CD4-positive, alpha-beta T cell treated with Interleukin-2 at 100 ng/mL for 4 hours (primary cell): ENCODE measurements at places on chromosomes 13 and 19.

GRCh38 chr13:97220151-97220900 is 1.8 kb upstream of the MBNL2 start:
- no peak for DNase-seq

DNA sequence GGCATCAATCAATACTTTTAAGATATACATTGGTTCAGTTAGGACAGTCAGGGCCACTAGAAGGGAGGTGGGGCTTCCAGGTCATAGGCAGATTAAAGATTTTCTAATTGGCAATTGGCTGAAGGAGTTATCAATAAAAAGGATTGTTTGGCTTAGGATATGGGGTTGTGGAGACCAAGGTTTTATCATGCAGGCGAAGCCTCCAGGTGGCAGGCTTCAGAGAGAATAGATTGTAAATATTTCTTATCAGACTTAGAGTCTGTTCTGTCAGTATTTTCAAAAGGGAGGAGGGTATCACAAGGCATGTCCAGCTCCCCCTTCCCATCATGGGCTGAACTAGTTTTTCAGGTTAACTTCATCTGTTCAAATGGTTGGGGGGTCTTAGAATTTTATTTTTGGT is 77.4 kb upstream of the FARP1 start:
- DNase-seq = no peak

GRCh38 chr19:55189403-55189835 is 9.3 kb upstream of the SYT5 start:
- DNase-seq = no peak

GRCh38 chr13:21501686-21502085 is 42.6 kb upstream of the ZDHHC20 start:
- no peak for DNase-seq

GRCh38 chr13:99415014-99415650 is 86.1 kb upstream of the TM9SF2 start:
- DNase-seq = no peak

- DNase-seq = no peak
These were observed 25.2 kb upstream of the HIF3A start for GRCh38 chr19:46271481-46272197.

DNA sequence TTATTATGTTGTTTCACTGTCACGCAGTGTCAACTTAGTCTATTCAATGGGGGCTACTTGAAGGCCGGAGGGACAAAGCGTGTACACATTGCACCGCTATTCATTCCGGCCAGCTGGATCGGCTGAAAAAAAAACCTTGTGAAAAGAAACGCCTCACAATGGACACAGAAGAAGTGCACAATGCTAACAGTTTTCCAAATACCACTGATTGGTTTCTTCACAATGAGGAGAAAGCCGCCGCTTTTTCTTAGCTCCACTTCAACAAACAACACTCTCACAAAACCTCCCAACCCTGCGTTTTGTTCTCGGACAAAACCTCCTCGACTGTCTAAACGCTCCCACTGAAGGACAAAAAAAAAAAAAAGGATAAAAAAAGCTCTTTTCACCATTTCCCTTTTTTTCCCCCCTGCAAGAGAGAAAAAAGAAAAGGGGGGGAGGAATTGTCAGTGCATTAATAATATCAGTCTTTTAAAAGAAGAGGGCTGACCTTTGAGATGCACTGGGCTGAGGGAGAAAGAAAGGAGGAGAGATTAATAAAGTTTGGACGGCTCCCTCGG is 5.4 kb downstream of the SOX21 start:
- DNase-seq = no peak

DNA sequence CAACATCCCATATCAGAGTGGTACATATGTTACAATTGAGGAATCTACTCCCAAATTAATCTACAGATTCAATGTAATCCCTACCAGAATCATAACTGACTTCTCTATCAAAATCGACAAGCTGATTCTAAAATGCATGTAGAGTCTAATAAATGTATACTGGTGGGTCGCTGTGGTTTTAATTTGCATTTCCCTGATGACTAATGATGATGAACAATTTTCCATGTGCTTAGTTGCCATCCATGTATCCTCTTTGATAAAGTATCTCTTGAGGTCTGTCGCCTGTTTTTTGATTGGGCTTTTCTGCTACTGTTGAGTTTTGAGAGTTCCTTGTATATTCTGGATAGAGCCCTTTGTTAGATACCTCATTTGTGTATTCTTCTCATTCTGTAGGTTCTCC is 43.8 kb downstream of the KLF12 start:
- DNase-seq = peak; percentile 19

- no peak for DNase-seq
These were observed 19.5 kb downstream of the COMP start for GRCh38 chr19:18771328-18772242.

DNA sequence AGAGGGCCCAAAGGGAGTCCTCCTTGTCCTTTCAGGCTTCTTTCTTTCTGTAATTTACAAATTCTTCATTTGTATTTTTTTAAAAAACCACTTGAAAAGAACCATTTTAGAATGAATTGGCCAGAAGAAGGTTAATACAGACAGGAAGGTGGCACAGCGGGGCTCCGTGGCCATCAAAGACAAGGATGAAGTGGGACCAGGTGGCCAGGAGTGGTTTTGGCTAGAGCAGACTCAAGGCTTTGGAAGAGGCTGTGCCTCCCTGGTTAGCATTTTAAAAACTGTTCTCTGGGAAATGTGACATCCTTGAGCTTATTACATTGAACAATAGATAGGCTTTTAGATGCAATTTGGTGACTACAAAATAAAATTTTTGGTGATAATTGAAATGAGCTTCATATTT is 48.4 kb downstream of the ATP8A2 start:
- no peak for DNase-seq

DNA sequence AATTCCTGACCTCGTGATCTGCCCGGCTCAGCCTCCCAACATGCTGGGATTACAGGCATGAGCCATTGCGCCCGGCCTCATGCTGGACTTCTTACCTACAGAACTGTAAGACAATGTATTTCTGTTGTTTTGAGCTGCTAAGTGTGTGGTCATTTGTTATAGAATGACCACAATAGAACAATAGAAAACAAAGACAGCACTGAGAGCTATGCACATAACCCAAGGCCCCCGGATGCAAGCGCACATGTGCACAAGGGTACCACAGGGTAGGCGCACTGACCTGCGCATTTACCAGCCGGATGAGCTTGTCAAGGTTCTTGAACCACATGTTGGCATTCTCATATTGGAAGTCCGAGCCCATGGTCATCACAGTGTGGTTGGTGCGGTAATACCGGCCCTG is 5.6 kb downstream of the MAN2B1 start:
- DNase-seq = no peak

GRCh38 chr13:27851096-27851850 is 59.0 kb downstream of the GSX1 start:
- DNase-seq = no peak

DNA sequence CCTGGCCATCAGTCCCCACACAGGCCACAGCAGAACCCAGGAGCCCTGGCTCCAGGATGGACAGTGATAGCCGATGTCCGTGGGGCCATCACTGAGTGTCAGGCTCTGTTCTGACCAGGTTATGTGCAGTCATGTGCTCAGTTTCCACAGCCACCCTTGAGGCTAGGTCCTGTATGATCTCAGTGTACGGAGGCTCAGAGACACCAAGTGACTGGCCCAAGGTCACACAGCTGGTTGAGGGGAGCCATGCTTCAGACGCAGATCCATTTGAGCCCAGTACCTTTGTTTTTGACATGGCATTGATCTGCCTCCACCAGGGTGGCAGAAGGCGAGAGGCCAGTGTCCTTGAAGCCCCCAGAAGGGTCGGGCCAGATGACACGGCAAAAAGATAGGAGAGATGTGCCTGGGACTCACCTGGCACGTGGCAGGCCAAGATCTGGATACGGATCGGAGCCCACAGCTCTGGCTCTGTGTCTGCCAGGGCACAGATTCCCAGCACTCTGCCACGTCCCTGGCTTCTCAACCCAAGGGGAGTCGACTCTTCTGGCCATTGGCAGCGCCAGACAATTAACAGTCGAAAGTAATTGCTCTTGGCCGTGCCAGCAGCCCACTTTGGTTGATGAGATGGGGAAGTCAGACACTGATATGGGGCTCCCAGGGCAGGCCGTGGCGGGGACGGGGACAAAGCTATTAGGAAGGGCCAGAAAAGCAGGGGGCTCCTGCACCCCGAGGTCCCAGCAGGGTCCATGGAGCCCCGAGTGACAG is 15.6 kb downstream of the EVI5L start:
- no peak for DNase-seq

GRCh38 chr13:102401265-102401664 is 583 bp downstream of the FGF14 start:
- DNase-seq = no peak

- DNase-seq = no peak
These were observed 28.7 kb downstream of the DHX34 start for GRCh38 chr19:47377801-47378200.

- no peak for DNase-seq
These were observed 49.3 kb downstream of the VAV1 start for GRCh38 chr19:6821639-6822310.

DNA sequence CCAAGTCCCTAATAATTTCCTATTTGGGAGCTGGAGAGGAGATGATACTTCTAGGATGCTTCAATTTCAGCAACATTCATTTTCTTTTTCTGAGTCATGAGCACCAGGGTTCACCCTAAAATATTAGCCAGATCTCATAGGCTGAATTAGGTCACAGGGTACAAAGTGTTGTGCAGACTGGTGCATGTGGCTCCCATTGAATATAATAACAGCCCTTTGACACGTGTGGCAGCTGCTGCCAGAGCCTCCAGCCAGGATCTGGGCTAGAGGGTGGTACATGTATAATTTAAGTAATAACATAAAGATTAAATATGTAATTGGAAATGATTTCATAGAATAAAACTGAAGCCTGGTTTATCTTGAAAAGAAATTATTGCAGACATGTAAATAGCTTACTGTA is 244.9 kb downstream of the ATP8A2 start:
- DNase-seq = no peak

DNA sequence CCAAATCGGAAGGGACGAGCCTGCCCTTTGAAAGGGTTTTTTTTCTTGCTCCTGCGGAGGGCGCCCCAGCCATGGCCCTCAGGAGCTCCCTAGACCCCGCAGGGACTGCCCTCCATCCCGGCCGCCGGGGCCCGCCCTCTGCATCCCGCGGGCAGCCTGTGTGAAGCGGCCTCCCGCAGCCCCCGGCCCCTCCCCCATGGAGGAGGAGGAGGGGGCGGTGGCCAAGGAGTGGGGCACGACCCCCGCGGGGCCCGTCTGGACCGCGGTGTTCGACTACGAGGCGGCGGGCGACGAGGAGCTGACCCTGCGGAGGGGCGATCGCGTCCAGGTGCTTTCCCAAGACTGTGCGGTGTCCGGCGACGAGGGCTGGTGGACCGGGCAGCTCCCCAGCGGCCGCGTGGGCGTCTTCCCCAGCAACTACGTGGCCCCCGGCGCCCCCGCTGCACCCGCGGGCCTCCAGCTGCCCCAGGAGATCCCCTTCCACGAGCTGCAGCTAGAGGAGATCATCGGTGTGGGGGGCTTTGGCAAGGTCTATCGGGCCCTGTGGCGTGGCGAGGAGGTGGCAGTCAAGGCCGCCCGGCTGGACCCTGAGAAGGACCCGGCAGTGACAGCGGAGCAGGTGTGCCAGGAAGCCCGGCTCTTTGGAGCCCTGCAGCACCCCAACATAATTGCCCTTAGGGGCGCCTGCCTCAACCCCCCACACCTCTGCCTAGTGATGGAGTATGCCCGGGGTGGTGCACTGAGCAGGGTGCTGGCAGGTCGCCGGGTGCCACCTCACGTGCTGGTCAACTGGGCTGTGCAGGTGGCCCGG is 815 bp downstream of the MAP3K10 start:
- no peak for DNase-seq

- no peak for DNase-seq
These were observed 432.2 kb upstream of the ZNF507 start for GRCh38 chr19:31913103-31913661.

GRCh38 chr13:41401366-41401765 is 56.0 kb upstream of the RGCC start:
- DNase-seq = no peak

DNA sequence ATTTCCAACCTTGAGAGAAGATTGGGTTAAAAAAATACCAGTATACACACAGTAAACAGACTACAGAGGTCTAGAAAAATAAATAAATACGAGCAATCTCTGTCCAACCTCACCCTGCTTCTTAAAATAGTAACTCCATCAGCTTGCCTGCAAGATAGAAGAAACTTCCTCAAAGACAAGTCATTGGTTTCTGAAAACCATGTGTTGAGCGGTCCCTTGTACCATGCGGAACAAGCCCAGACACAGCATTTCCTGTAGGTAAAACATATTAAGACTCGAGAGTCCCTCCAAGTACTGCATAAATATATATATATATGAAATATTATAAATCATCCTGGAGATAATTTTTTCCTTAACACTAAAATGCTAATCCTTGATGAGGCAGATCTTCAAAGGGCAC is 157.4 kb downstream of the MZT1 start:
- no peak for DNase-seq

GRCh38 chr13:25771641-25772478 is 280.0 kb downstream of the SHISA2 start:
- DNase-seq = no peak

DNA sequence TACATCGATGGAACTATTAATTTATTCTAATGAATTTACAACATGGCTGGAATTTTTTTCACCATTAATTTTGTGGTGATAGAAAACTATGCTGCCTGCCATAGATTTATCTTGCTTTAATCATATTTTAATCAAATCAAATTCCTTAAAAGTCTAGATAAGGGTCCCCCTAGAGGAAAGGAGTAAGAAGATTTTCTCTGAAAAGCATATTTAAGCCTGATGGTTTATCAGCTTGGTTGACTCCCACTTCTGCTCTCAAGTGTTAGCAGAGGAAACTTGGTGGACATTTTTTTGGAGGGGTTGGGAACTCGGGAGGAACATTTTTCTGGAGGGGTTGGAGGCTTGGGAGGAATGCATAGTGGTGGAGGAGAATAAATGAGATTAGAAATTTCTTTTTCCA is 253.3 kb downstream of the KCNRG start:
- no peak for DNase-seq

DNA sequence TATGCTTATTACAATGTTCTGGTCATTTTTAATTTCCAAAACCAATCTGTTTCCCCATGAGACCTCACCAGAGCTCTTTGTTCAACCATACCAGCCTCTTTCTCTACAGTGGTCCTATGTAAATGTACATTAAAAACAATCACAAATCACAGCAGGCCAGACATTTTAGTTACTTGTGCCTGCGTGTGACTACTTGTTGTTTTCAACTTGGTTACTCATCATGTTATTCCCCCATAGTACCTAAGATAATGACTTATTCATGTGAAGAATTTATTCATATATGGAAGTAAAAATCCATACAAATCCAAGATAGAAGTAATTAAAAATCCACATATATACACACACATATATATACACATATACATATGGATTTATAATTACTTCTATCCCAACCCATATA is 379.6 kb downstream of the SLITRK6 start:
- DNase-seq = no peak
